GM20000 (cell line): ENCODE measurements at places on chromosomes 12 and 14.

- DNase-seq: no peak
Observed at GRCh38 chr12:120115066-120115465, 1.5 kb downstream of the RAB35 start.

GRCh38 chr14:94620597-94620996, 8.4 kb downstream of the SERPINA3 start:
- DNase-seq: no peak

GRCh38 chr12:30546121-30546520, 149.5 kb downstream of the IPO8 start:
- no peak for DNase-seq

- DNase-seq: no peak
Observed at GRCh38 chr12:22672951-22673350, 48.0 kb downstream of the ETNK1 start.

DNA sequence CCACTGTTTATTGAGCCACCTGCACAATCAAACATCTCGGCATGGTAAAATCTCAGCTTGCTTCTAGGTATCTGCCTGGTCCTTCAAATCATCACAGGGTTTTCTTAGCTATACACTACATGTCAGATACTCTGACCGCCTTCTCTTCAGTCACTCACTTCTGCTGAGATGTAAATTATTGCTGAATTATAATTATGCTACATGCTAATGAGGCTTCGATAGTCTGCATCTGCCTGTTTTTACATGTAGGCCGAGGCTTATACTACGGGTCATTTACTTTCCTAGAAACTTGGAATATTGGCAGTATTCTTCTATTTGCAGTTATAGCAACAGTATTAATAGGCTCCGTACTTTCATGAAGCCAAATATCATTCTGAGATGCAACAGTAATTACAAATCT, 77.6 kb downstream of the SINHCAF start:
- DNase-seq: no peak

- DNase-seq: no peak
Observed at GRCh38 chr14:94042433-94043091, 16.4 kb downstream of the OTUB2 start.

DNA sequence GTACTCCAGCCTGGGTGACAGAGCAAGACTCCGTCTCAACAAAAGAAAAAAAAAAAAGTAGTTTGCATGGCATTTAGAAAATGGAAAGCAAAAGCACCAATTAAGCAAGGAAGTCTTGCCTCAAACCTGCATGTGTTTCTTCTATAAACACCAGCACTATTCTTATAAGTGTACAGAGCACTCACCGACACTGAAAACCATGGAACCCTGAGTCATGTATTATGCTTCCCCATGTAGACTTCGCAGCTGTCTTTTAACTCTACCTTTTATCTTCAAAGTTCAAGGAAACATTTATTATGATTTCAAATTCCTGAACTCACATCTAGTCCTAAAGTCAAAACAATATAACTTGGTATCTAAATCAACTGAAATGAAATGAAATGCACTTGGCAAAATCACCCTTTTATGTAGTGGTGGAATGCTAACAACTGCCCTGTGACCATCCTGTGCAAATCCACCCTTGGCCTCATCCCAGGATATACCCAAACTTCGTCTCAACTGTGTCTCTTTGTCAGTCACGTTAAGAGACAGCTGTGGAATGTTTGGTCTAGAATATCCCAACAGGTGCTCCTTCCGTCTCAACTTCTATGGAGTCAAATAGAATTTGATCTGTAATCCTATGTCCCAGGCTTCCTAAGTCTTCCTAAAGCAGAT, 4.8 kb downstream of the BCAT1 start:
- no peak for DNase-seq

DNA sequence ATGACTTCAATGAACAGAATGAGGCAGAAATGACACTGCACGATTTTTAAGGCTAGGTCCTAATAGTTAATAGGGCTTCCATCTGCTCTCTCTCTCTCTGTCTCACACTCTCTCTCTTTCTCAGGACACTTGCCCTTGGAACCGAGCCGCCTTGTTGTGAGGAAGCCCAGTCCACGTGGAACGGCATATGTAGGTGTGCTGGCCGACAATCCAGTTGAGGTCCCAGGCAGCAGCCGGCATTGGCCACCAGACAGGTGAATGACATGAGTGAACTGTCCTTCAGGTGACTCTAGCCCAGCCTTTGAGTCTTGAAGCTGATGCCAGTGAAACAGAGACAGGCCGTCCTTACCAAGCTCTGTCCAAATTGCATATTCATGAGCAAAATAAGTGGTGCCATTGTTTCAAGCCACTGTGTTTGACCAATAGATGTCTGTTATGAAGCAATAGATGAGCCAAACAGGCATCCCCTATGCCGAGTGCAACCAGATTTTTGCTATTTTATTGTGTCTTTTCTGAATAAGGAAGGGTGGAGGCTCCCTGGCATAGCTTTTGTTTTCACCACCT, 217.5 kb upstream of the LHX5 start:
- no peak for DNase-seq

GRCh38 chr12:104276273-104277131, 27.0 kb upstream of the EID3 start:
- DNase-seq: peak; percentile 53

- DNase-seq: no peak
Observed at GRCh38 chr14:77225892-77226557, 44.4 kb downstream of the TMEM63C start.

DNA sequence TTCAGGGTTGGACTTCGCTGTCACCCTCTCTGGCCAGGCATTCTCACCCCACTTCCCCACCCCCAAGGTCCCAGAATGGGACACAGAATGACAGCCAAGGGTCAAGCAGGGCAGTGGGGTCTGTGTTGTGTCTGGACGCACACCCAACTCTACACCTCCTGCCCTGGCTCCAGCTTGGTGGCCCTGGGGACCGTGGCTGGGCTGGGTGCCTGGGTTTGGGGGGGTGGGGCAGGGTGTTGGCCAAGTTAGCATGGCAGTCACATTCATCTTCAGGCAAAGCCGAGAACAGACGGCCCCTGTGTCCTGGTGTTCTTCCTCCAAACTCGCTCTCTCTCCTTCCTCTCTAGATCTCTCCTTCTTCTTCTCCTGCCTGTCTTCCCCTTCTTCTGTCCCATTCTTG, 5.6 kb downstream of the LRP1 start:
- DNase-seq: no peak

- DNase-seq: no peak
Observed at GRCh38 chr12:101327051-101327450, 47.1 kb downstream of the UTP20 start.

- no peak for DNase-seq
Observed at GRCh38 chr14:92173668-92174067, 51.9 kb downstream of the CPSF2 start.

DNA sequence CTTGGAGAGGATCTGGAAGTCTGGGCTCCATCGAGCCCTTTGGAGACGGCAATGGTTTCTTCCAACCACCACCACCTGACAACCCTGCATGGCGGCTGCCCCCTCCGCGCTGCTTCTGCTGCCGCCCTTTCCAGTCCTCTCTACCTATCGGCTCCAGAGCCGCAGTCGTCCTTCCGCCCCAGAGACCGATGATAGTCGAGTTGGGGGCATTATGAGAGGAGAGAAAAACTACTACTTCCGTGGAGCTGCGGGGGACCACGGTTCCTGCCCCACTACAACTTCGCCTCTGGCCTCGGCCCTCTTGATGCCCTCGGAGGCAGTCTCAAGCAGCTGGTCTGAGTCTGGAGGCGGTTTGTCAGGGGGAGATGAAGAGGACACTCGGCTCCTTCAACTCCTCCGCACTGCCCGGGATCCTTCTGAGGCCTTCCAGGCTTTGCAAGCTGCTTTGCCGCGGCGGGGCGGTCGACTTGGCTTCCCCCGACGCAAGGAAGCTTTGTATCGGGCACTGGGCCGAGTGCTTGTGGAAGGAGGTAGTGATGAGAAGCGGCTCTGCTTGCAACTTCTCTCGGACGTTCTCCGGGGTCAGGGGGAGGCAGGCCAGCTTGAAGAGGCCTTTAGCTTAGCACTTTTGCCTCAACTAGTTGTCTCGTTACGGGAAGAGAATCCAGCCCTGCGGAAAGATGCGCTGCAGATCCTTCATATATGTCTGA, 499 bp downstream of the TOGARAM1 start:
- peak; percentile 41 for DNase-seq

GRCh38 chr12:3204730-3205531, 127.8 kb downstream of the TSPAN9 start:
- no peak for DNase-seq

DNA sequence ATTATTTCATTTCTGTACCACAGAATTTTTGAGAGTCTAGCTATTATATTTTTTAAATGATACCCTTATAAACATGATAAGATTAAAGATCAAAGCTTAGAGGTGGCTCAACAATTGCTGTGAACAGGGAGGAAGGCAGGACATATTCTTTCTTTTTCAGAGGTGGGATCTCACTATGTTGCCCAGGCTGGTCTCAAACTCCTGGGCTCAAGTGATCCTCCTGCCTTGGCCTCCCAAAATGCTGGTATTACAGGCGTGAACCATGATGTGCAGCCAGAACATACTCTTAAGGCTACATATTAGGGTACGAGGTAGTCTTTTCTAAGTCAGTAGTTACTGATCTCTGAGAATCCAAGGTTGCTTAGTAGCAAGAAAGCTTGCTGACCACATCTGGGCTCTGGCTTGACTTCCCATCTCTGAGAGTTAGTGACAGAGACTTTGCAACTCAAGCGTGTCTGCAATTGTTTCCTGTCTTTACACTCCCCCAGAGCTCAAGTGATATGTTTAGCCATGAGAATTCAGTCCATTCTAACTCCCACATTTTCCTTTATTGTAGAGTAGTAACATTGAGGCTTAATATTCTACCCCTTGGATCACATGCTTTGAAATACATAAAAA, 8.6 kb downstream of the RAB5B start:
- peak; percentile 68 for DNase-seq

DNA sequence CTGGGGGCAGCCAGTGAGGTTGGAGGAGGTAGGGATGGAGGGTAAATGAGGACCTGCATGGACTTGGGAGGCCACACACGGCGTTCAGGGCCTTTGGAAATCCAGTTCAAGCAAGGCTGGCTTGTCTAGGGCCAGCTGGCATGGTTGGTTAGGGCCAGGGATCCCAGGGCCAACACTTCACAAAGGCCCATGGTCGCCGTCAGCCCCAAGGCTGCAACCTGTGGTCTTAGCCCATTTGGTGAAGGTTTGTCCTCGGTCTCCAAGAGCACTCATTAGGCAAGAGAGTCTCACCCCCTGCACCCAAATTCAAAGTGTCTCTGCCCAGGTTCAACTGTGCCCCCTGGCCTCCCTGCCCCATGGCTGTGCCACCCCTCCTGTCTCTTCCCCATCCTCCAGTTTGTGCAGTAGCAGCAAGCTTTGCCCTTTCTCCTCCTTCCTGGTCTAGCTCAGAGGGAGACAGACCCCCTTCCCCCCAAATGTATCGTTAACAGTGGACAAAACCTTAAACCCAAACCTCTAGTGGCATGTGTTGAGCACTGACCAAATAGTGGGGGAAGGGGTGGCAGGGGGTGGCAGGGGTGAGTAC, 94.1 kb downstream of the NINJ2 start:
- no peak for DNase-seq

- no peak for DNase-seq
Observed at GRCh38 chr12:54628186-54628846, 6.4 kb downstream of the LACRT start.

DNA sequence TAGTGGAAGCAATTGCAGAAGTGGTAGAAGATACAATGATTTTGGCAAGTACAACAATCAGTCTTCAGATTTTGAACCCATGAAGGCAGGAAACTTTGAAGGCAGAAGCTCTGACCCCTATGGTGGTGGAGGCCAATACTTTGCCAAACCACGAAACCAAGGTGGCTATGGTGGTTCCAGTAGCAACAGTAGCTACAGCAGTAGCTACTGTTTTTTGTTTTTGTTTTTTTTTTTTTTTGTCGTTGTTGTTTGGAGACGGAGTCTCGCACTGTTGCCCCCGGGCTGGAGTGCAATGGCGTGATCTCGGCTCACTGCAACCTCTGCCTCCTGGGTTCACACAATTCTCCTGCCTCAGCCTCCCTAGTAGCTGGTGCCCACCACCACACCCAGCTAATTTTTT, 47.4 kb downstream of the IFNG-AS1 start:
- DNase-seq: no peak

DNA sequence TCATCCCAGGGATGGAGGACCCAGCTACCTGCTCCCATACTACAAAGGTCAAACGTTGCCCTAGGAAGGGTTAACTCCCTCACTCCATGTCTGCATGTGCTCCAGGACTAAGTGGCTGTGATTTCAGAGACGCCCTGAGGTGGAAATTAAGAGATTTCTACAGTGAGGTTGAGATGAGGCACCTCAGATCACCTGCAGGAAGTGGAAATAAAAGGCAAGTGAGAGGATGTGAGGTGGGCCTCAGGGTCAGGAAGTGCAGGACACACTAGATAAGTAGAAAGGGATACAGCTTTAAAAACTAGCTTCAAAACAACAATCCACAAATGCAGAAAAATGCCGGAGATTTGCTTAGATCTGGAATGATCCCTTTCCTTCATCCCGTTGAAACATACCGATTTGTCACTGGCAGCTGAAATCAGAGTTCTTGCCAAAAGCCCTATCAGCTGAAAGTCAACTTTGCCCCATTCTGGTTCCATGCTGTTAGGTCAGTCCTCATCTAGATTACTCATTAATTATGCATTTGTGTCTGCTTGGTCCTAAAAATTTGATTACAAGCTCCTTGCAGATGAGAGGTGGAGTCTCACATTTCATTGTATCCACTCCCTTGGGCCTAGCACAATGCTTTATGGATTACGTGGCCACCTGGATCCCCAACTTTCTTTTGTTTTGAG, 6.6 kb downstream of the PLBD1 start:
- DNase-seq: no peak

DNA sequence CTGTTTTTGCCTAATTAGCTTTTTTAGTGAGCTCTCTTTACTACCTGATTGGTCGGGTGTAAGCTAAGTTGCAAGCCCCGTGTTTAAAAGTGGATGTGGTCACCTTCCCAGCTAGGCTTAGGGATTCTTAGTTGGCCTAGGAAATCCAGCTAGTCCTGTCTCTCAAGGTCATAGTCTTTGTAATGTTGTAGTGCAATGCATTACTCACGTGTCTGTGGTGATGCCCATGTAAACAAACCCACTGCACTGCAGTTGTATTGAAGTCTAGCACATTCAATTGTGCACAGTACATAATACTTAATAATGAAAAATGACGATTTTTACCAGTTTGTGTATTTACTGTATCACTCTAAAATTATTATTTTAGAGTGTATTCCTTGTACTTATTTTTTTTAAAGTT, 335.5 kb downstream of the NUAK1 start:
- DNase-seq: no peak

- DNase-seq: no peak
Observed at GRCh38 chr12:108665608-108666202, 32.0 kb upstream of the SELPLG start.

DNA sequence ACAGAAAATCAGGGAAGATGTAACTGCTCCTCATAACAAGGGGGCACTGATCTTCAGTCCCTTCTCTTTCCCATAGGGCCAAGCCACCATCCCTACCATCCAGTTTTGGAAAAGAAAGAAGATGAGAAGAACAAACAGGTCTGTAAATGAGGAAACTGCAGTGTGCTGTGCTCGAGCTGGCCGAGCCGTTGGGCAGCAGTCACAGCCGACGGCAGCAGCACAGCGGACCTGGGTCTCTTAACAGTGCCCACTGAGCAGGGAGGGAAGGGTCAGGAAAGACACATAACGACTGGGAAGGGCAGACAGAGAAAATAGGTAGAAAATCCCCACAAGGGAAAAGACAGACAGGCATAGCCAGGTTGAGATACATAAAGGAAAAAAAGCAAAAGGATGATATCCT, 38.2 kb downstream of the BDKRB1 start:
- no peak for DNase-seq

- no peak for DNase-seq
Observed at GRCh38 chr12:98828802-98829600, 183.9 kb downstream of the APAF1 start.
